ENCODE measurements at places on chromosomes 4 and X.

DNA sequence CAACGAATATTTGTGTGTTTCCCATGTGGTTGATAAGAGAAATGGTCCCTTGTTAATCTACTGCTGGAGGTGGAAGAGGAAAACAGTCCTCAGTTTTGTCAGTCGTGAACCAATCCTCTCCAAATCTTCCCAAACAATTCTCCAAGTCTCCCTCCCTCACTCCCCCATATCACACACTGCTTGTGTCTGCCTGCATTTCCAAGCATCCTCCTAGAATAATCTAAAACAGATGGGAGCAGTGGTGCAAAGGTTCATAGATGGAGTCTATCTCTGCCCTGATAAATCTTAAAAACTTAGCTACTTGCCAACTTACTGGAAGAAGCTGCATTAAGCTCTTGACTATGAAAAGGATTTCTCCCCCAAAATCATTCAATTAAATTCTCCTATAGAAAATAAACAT, 43.7 kb upstream of the SH3KBP1 start:
- no peak for DNase-seq

DNA sequence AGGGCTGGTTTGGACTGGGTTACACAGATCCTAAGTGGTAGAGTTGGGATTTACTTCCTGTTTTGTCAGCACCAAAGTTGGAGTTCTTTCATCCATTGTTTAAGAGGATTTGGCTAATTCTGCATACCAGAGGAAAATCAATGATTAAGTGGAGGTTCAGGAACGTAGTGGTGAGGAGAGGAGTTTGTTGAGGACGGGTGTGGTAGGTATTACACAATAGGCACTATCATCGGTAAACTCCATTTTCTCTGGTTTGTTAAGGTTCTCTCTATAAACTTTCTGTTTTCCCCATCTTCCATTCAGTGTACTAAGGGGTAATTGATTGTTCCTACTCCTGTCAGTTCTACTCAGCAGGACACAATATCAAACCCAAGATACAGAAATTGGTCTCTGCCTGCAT, 107.5 kb upstream of the VCX2 start:
- DNase-seq, result no peak

- DNase-seq, result no peak
Observed at GRCh38 chr4:10183462-10183861, 66.9 kb upstream of the WDR1 start.

DNA sequence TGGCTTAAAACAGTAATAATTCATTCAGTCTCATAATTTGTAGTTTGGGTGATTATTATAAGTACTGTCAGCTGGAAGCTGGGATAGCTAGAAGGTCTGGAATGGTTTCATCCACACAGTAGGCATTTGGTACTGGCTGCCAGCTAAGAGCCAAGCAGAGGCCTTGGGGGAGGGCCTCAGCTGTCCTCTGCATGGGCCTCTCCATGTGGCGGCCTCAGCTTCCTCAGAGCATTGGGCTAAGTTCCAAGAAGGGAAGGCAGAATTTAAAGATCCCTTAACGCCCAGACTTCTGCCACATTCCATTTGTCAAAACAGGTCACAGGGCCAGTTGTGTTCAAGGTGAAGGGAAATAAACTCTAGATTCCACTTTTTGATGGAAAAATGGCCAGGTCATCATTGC, 93.3 kb downstream of the NEUROG2 start:
- DNase-seq, result no peak

GRCh38 chr4:129972257-129972656, 876.3 kb downstream of the C4orf33 start:
- DNase-seq, result no peak

All from stimulated activated CD8-positive, alpha-beta memory T cell treated with anti-CD3 and anti-CD28 coated beads, Interleukin-4, amount 100 ng/mL, for 1 hour (primary cell).